ENCODE measurements at places on chromosomes 7 and 10.

DNA sequence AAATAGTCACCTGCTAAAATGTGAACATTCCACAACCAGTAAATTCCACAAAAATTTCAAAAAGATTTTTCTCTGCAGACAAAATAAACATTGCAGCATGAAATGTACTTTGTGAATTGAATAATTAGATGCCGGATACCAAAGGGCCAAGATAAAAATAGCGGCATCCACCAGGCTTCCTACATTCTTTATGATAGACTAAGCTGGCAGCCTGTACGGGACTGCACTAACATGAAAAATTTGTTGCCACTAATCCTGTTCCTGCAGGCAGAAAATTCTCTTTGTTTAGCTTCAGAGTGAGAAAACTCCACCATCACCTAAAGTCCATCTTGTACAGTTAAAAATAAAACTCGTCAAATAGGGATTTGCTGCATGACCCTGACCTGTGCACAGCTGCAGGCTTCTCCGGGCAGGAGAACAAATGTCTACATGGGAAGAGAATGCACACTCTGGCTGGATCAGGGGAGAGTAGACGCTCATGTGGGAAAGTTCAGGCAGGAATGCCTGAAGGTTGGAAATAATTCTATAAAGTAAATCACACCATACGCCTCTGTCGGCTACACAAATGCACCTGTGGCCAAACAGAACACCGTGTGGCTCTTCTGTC lies 15.6 kb upstream of the ADO start:
- no peak for DNase-seq

- DNase-seq = no peak
Observed at GRCh38 chr10:75919913-75920312, 488.5 kb downstream of the LRMDA start.

GRCh38 chr7:55569269-55569663 lies 3.0 kb downstream of the VOPP1 start:
- DNase-seq = no peak

DNA sequence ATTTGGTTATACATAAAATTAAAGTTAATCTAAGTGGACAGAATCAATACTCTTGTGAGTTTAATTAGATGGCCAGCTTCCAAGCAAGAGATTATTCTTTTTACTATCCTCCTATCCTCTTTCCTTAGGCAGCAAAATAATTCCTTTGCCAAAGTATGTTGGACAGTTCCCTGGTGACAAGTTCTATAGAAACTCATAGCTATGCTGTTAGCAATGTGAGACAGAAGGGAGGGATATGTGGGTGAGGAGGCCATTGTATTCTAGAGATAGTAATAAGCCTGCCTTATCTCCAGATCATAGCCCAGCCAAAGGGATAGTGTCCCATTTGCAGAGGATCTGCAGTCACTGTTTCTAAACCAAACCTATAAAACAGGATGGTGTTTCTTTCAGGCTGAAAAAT lies 181.6 kb upstream of the HDAC9 start:
- DNase-seq = no peak

GRCh38 chr10:6045314-6045848 lies 16.8 kb downstream of the IL2RA start:
- no peak for DNase-seq

- no peak for DNase-seq
Observed at GRCh38 chr10:58318346-58318745, 16.5 kb upstream of the UBE2D1 start.

DNA sequence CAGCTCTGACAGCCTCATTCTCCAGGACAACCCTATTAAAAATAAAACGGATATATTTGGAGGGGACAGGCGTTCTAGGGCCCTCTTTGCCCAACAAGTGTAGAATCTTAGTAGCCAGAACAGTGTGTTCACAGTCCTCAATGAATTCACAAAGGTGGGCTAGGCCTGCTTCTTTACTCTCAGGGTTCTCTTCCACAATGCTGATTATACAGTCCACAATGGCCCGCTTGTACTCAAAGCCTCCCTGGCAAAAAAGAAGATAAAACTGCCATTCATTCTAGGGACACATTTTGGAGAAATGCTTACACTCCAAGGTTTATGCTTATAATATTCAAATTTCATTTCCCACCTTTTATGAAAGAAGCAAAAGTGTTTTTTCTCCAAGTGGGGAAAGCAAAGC lies 62.6 kb downstream of the MEST start:
- no peak for DNase-seq

- no peak for DNase-seq
Observed at GRCh38 chr10:46539596-46540411, 16.7 kb downstream of the GPRIN2 start.

GRCh38 chr7:51067757-51068156 lies 248.9 kb downstream of the COBL start:
- DNase-seq = no peak

- no peak for DNase-seq
Observed at GRCh38 chr10:108404155-108404554, 1239.6 kb upstream of the SORCS1 start.

DNA sequence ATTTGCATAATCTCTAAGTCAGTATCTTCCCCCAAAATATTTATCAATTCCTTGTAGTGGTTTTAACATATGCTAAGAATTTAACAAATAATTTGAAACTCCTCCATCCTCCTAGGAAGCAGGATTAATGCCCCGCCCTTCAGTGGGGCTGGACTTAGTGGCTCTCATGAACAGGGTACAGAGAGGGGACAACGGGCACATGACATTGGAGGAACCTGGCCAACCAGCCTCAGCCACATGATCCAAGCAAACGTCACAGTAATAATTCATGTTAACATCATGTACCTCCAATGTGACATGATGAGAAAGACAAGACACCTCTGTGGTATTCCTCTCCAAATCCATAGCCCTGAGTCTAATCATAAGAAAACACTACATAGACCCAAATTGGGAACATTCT lies 50.5 kb downstream of the NUDCD3 start:
- no peak for DNase-seq

DNA sequence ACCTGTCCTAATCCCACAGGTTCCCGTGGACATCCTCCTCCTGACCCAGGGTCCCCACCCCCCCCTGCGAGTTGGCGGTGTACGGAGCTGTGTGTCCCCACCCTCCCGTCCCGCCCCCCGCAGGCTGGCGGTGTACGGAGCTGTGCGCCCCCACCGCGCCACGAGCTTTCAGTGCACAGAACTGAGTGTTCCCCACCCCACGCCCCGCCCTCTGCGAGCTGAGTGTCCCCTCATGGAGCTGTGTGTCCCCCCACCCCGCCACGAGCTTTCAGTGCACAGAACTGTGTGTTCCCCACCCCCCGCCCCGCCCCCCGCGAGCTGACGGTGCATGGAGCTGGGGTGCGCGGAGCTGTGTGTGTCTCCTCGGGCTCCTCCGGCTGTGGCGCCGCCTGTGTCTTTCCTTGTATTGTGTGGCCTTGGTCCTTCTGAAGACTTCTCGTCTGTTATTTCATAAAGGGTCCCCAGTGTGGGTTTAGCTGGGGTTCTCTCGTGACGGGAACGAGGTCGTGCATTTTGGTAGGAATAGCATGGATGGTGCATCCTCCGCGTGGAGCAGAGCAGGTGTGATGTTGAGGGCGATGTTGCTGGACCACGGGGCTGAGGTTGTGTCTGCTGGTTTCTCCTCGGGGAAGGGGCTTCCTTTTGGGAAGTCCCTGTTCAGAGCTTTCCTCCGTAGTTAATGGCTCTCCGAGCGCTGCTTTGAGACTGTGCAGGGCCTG lies 18.0 kb upstream of the JAKMIP3 start:
- no peak for DNase-seq

- DNase-seq = no peak
Observed at GRCh38 chr10:89043052-89043451, 52.5 kb downstream of the FAS start.

GRCh38 chr7:30814700-30815387 lies 43.6 kb downstream of the MINDY4 start:
- DNase-seq = no peak

DNA sequence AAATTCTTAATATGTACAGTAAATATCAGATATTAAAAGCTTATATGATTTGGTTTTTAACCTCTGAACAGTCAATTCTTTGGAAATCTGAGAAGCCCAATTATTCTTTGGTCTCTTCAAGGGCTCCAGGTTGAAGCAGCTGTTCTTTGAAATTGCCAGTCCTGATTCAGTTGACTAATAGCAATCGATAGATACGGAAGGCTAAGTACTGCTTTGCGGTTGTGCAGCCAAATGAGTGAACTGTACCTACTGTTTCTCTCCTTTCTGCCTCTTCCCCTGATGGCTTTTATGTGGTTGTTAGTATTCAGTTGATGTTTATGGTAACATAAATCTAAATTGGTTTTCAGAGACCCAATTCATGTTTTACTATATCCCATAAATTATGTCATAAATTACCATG lies 103.1 kb upstream of the RPA3 start:
- DNase-seq = no peak

DNA sequence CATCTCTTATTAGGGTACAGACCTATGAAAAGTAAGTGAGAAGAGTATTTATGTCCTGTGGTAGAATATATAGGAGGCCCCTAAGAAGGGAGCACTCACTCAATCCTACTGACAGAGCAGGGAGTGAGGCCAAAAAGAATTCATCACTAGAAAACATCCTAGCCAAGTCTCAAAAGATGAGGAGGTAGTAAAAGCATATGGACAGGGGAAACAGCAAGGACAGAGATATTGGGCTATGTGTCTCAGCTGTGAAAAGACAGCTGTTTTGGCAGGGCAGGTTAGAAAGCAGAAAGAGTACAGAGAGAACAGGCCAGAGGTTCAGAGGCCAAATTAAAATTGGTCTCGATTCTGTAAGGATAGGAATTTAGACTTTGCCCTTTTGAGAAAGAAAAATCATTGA lies 548.3 kb upstream of the ANKRD30A start:
- no peak for DNase-seq

GRCh38 chr7:128791972-128792327 lies 182 bp downstream of the CCDC136 start:
- DNase-seq = no peak

- no peak for DNase-seq
Observed at GRCh38 chr7:31778296-31778695, 91.3 kb downstream of the PPP1R17 start.

DNA sequence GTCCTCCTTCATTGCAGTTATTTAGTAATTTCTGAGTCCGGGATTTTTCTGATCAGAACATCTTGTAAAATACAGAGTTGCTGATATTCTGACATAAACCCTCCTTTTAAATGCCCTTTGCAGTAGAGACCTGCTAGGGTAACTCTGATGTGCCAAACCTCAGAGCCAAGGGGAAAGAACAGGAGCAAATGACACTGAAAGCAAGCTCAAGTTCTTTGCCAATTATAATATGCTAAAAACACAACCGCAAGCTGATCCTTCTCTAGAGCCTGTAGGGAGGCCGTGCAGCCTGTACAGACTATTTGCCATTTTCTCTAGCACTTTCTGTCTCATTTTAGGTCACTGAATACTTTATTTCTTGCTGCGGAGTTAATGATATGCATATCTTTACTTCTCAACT lies 240.4 kb downstream of the CAMK1D start:
- no peak for DNase-seq

GRCh38 chr7:121054925-121055324 lies 66.4 kb downstream of the CPED1 start:
- no peak for DNase-seq

DNA sequence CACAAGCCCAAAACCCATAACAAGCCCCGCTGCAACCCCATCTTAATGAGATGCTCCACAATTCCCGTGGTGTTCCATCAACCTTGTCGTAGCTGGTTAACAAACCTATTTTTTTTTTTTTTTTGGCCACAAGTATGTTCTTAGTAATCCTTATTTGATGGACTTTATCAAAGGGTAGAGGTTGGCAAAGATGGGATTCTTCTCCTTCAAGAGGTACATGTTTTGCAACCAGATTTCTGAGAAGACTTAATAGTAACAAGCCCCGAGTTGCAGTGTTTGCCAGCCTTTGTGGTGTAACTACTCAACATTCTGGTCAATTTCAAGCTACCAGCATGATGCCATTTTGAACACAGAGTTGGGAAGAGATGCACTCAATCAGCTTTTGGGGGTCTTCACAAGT lies 181.7 kb downstream of the NRP1 start:
- no peak for DNase-seq

- DNase-seq = no peak
Observed at GRCh38 chr10:32744321-32744720, 213.7 kb downstream of the ITGB1 start.

- DNase-seq = no peak
Observed at GRCh38 chr7:156059369-156059768, 247.1 kb upstream of the SHH start.

- no peak for DNase-seq
Observed at GRCh38 chr10:63799521-63800300, 278.5 kb downstream of the REEP3 start.

DNA sequence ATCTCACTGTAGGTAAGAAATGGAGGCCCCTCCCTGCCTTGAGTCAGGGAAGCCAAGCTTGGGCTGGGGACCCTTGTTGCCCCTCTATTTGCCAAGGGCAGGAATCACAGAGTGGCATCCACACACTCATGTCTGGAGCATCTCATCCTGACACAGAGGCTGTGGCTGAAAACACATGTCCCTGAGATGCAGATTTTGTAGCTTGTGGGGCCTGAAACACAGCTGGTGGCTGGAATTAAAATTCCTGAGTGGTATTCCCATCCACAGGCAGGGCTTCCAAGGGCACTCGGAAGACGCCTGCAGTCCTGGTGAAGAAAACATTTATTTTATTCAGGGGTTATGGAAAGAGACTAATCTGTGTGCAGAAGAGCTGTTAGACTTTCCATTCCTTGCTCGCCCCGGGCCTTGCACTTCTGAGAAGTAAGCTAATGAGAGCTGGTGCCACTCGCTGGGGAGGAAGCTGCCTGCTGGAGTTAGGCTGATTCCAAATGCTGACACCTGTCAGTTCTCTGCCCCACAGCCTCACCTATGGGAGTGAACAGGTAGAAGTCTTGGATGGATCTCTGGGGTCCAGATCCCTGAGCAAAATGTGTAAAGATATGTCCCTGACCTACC lies 36.0 kb downstream of the C10orf120 start:
- DNase-seq = no peak

DNA sequence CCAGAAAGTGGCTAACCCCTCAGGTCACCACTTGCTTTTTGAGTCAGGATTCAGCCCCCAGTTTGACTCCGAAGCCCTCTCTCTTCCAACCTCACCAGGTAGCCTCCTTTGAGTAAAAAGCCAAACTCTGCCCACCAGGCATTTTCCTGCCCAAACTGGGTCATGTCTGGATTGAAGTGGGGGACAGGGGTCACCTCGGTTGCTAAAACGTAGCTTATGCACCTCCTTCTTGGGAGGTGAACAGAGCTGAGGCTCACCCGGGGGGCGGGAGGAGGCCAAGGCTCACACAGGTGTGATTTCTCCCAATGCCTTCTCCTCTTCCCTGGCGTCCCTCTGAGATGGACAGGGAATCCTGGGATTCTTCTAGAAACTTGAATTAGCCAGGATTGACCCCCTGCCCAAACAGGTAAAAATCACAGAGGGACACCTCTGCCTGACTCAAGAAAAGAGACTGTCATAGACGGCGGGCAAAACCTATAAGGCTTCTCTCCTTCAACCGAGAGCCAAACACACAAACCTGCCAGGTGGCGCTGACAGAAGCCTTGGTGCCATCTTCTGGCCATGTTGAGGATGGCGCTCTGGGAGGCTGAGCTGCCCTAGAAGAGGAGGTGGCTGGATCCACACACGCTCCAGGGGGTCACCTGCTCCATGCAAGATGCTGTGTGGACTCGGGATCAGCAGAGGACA lies 51.6 kb downstream of the PRLHR start:
- DNase-seq = no peak

Data from caudate nucleus (tissue), 63 donors.